ENCODE measurements at places on chromosomes 3 and 15.

- peak; percentile 18 for DNase-seq
These were observed 120.9 kb downstream of the CACNA2D3 start for GRCh38 chr3:54243056-54243931.

DNA sequence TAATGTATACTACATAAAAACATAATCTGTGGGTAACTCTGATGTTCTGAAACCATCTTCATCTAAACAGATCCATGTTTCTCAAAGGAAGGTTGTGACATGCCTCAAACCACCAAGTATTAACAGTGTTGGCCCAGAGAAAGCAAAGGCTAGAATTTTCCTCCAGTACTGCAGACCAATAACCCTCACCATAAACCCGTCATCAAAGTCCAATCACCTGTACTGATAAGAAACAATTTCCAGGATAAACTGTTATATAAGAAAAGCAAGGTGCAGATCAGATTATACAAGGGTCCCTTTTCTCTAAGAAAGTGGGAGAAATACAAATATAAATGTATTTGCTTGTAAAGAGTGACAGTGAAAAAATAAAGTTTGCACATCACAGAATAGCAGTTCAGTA is 32.3 kb downstream of the TBC1D2B start:
- DNase-seq = no peak

- DNase-seq = no peak
These were observed 25.4 kb upstream of the LSAMP start for GRCh38 chr3:116470605-116471197.

DNA sequence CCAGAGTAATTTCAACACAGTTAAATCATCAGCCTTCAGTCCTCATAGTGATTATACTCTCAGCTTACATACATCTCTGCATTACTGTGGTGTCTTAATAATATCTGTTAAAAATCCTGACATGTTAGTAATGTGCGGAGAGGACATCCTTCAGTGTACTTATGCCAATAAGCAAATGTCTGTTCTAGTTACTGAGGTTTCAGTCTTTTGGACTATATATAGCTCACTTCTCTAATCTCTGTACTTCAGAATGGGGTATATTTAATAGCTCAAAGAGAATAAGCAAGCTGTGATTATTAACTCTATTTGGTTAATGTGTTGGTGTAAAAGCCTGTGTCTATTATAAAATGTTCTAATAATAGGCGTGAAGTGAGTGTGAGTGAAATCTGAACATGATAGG is 28.9 kb upstream of the OSTN start:
- no peak for DNase-seq

GRCh38 chr15:101532865-101533264 is 43.4 kb upstream of the PCSK6 start:
- no peak for DNase-seq

DNA sequence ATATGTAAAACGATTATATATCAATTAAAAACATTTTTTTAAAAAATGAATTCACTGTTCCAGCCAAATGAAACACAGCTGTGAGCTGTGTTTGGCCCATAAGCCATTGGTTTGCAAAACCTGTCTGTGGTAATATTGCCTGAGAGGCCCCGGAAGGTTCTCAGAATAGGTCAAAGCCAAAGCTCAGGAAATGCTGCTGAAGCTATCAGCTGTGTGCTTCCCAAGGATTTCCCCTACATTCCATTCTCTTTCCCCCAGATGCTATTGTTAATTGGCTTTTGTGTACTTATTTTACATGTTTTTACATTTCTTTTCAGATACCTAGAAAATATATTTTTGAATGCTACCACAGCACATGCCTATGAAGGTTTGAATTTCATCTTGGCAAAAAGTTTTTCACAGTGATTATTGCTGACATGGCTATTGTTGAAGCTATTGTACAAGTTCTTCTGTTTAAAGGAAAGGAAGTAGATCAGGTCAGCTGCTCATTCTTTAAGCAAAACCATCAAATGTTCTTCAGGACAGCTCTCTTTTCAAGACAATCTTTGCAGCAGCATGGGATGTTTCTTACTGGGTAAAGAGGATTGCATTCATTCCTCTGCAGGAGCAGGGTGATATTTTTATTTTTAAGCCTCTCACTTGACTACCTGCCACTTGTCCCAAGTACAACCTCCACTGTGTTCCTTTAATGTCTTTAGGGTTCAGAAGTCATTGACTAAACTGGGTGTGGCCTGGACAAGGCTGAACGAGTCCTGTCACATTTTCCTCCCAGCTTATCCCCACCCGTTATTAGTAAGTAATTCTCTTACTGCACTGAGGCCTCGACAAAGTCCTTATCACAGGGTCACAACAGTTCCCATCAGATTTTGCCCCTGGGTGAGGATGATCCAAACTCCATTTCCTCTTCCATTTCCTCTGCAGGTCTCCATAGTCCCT is 26.3 kb upstream of the BNC1 start:
- peak; percentile 56 for DNase-seq

DNA sequence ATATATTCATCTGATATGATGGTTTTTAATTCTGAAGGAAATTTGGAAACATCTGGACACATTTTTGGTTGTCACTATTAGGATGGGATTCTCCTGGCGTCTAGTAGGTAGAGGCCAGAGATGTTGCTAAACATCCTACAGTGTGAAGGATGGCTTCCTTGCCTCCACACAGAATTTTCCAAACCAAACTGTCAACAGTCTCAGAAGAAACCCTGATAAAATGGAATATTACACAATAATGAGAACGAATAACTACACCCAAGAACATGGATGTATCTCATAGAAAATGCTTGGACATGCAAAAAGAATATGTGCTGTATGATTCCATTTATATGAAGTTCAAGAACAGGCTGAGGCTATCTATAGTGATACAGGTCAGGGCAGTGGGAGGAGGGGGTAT is 79.8 kb upstream of the PSMD6 start:
- DNase-seq = no peak

- DNase-seq = no peak
These were observed 59.8 kb downstream of the SNX4 start for GRCh38 chr3:125460233-125460632.

- no peak for DNase-seq
These were observed 2.5 kb upstream of the AEN start for GRCh38 chr15:88618686-88619085.

GRCh38 chr15:57387564-57388076 is 11.3 kb downstream of the CGNL1 start:
- DNase-seq = no peak
